Activated CD4-positive, alpha-beta T cell treated with anti-CD3 and anti-CD28 coated beads, Interleukin-2, amount 50 U/mL, for 4 hours (primary cell): ENCODE measurements at places on chromosomes 6 and 20.

- no peak for DNase-seq
Measured at GRCh38 chr20:6696001-6696400, 71.5 kb upstream of the BMP2 start.

GRCh38 chr6:149965194-149966020 is 1.7 kb downstream of the ULBP1 start:
- no peak for DNase-seq

- DNase-seq = no peak
Measured at GRCh38 chr6:15313367-15313766, 67.5 kb downstream of the JARID2 start.

- no peak for DNase-seq
Measured at GRCh38 chr6:85580878-85581267, 12.8 kb downstream of the SNX14 start.

GRCh38 chr6:101396548-101397173 is 3.2 kb downstream of the GRIK2 start:
- DNase-seq = no peak

GRCh38 chr6:32191696-32192607 is 491 bp downstream of the GPSM3 start:
- no peak for DNase-seq

- no peak for DNase-seq
Measured at GRCh38 chr6:113565306-113565705, 291.8 kb upstream of the MARCKS start.
